Ovary (tissue), 10 donors: ENCODE measurements at places on chromosomes 1 and 21. TPM values are rescaled to one million over a fixed set of nuclear protein-coding genes. Genes with fewer than 3 reads are reported as not detected.

DNA sequence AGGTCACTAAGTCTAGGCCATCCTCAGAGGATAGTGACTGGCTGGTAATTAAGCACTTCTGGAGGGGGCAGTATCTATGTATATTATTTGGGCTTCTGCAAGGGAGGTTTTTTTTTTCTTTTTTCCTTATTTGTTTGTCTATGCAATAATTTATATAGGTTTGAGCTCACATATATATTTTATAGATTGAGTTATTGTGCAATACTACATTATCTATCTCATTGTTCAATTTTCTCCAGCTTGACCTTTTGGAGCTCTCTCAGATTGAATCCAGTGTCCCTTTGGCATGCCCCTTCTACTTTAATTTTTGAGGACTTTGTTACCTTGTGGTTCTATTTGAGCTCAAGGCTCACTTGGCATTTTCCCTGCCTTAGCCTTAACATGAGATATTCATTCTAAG, 852.1 kb downstream of the KCNT2 start:
- no peak for DNase-seq

GRCh38 chr21:34535886-34536285, 23.9 kb upstream of the KCNE1 start:
- DNase-seq, result no peak

DNA sequence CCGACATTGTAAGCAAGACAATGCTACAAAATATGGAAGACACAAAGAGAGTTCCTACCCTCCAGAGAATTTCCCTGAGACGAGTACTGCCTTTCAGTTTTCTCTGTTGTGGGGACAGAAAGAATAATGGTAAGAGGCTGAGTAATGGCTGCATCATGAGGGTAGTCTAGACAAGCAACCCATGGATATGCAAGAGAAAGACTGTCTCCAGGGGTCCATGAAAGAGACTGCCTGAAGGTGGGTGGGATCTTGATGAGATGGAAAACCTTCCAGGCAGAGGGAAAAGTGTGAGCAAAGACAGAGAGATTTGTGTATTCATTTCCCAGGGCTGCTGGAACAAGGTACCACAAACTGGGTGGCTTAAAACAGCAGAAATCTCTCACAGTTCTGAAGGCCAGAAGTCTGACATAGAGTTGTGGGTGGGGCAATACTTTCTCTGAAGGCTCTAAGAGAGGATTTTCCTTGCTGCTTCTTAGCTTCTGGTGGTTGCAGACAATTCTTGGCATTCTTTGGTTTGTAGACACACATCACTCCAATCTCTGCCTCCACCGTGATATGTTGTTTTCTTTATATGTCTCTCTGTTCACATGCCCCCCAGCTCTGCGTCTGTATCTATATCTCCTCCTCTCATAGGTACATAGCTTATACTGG, 41.4 kb downstream of the ANP32E start:
- no peak for DNase-seq

DNA sequence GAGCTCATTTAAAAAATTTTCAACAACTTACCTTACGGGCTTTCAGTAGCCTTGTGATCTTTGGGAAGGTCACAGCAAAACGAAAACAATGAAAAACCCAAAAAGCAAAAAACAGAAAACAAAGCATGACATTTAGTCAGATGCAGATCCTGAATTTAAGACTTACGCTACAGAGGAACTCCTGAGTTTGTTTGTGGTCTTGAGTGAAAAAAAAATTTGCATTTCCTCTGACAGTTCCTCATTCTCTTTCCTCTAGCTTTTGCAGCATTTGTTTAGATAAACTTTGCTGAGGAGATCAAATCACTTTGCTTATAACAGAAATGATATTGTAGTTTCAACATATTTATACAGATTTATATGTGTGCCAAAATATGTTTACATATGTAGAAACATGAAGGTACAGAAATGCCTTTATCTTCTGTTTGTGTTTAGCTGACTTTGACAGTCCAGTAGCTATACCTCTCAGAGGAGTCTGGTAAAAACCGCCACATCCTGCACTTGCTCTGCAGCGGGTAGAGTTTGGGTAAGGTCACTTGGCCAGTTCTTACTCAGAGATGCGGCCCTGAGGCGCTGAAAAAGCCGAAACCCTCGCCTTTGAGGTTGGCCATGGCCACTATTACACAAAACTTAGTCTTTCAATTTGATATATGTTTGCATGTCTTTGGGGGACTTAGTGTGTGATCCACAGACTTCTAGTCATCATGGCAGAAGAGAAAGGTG, 142.5 kb downstream of the TNR start:
- DNase-seq, result no peak

DNA sequence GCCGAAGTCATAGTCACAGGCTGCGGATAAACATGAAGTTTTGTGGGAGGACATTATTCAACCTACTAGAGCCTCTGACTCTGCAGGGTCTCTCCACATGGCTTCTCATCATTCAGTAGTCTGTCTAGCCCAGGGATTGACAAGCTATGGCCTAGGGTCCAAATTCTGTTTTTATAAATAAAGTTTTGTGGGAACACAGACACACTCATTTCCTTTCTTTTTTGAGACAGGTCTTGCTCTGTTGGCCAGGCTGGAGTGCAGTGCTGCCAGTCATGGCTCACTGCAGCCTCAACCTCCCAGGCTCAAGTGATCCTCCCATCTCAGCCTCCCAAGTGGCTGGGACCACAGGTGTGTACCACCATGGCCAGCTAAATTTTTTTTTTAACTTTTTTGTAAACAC, 8.1 kb upstream of the ENO1 start:
- no peak for DNase-seq

- no peak for DNase-seq
These were observed 223.4 kb upstream of the DUSP10 start for GRCh38 chr1:221965252-221965651.

DNA sequence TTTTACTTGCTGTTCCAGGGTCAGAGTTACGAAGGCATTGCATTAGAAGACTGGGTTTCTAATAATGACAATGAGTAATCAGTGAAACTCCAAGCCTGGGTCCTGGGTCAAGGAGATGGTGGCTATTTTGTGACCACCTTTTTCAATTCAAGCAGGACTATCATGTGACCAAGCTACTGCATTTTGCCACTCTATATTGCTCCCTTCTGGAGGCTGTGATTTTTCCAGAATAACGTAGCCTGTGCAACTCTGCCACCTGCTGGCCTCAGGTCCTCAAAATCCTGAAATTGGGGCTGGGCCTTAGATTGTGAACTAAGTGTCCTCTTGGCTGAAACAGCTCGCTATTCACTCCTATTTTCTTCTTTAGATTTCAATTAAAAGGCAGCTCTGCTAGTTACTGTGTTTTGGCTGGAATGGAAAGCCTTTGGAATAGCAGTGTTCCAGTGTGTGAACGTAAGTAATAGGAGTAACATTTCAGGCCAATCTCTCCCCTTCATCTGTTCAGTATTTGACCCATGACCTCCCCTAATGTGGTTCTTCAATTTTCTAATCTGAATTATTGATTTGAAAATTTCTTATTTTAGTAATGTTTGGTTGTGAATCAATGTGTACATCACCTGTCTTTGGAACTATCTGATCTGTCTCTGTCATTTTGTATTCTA, 52.9 kb upstream of the CD46 start:
- peak; percentile 36 for DNase-seq

The SLC1A7 gene
- total RNA-seq, result 0.25 TPM
